ENCODE measurements at places on chromosomes 2 and 18. TPM values are rescaled to one million over a fixed set of nuclear protein-coding genes. Genes with fewer than 3 reads are reported as not detected.
A peak's percentile ranks its signal among the peaks of the same experiment; 100 is the strongest.

DNA sequence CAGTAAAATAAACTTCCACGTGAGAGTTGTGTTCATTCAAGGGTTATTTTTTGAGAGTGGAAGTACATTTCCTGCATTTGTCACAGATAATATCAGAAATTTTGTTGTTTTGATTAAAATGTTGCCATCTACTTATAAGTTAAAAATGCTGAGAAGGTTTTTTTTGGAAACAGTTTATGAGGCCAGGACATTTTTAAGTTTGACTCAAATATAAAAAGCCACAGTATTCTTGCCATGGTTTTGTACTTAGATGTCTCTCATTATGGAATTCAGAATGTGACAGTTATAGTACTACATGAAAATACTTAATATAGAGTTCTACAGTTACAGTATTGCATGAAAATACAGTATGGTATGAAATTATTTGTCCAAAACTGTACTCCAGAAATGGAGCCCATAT is 44.1 kb downstream of the PDK1 start:
- peaks cover 15% of the 10 kb centered on the region for H3K36me3 ChIP-seq
- H3K4me3 ChIP-seq = no peak overlapping the region
- no peak for DNase-seq
- H3K27ac ChIP-seq = peak overlapping the region; percentile 76
- peaks cover 38% of the 10 kb centered on the region for H3K4me1 ChIP-seq
- H3K27me3 ChIP-seq = no peaks in the 10 kb centered on the region

- DNase-seq = no peak
- no peak overlapping the region for H3K4me3 ChIP-seq
- no peaks in the 10 kb centered on the region for H3K36me3 ChIP-seq
- no peaks in the 10 kb centered on the region for H3K4me1 ChIP-seq
These were observed 63.7 kb downstream of the EIPR1 start for GRCh38 chr2:3313781-3314375.

DNA sequence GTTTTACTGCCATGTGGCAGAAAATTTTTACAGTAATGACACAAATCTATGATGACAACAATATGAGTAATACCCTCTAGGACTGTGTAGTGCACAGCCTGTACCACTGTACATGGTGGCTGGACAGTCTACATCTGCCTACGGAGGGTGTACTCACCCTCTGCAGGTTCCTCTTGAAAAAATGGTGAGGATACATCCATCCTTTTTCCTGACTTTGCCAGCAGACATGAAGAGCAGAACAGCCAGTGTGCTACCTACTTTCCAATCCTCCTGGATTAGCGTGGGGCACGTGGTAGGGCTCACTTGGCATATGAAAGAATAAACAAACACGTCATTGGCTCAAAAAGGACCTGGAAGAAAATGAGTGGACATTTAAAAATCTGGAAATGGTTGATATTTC is 62.6 kb downstream of the TRPM8 start:
- H3K4me3 ChIP-seq = no peak overlapping the region
- peaks cover 47% of the 10 kb centered on the region for H3K4me1 ChIP-seq
- H3K27ac ChIP-seq = no peak overlapping the region
- H3K36me3 ChIP-seq = no peaks in the 10 kb centered on the region
- no peaks in the 10 kb centered on the region for H3K27me3 ChIP-seq
- DNase-seq = no peak

DNA sequence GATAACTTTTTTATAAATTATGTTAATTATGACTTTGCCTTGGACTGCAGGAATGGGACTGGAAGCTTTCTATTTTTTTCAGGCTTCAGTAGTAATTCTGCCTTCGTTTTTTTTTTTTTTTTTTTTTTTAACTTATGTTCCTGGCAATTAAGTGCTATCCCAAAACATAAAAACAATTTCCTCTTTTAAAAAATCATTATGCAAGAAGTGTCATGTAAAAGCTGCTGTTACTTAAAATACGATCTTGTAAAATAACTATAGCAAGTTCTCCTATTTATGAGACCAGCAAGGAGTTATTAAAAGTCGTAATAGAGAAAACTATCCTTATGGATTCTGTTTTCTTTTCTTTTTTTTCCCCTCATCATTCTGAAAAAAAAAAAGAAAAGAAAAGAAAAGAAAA is 301.6 kb upstream of the FBXO11 start:
- no peak for DNase-seq
- no peak overlapping the region for H3K4me3 ChIP-seq
- no peaks in the 10 kb centered on the region for H3K27me3 ChIP-seq
- no peaks in the 10 kb centered on the region for H3K36me3 ChIP-seq
- peaks cover 14% of the 10 kb centered on the region for H3K4me1 ChIP-seq
- H3K27ac ChIP-seq = no peak overlapping the region

DNA sequence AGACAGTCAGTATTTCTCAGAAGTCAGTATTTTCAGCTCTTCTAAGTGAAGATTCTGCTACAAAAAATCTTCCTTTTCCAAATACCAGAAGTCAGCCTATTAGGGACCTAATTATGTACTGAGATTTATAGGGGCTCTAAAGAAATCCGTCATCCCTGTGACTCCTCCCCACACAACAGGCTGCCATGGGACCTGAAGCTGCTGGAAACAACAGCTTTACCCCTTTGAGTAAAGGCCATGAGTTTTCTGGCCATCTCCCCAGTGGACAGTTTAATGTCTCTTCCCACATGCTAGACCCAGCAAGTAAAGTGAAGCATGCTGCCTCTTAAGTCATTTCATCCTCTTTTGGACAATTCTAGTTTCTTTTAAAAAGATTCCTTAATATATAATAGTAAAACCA is 255.7 kb upstream of the ACVR2A start:
- no peak overlapping the region for H3K4me3 ChIP-seq
- peaks cover 5% of the 10 kb centered on the region for H3K27me3 ChIP-seq
- H3K36me3 ChIP-seq = peaks cover 3% of the 10 kb centered on the region
- no peak overlapping the region for H3K27ac ChIP-seq
- DNase-seq = no peak

GRCh38 chr2:120525056-120526046 is 179.4 kb downstream of the INHBB start:
- DNase-seq = peak; percentile 79
- H3K4me3 ChIP-seq = no peak overlapping the region
- H3K36me3 ChIP-seq = no peaks in the 10 kb centered on the region
- peaks cover 24% of the 10 kb centered on the region for H3K4me1 ChIP-seq
- peaks cover 22% of the 10 kb centered on the region for H3K27me3 ChIP-seq
- H3K27ac ChIP-seq = no peak overlapping the region

DNA sequence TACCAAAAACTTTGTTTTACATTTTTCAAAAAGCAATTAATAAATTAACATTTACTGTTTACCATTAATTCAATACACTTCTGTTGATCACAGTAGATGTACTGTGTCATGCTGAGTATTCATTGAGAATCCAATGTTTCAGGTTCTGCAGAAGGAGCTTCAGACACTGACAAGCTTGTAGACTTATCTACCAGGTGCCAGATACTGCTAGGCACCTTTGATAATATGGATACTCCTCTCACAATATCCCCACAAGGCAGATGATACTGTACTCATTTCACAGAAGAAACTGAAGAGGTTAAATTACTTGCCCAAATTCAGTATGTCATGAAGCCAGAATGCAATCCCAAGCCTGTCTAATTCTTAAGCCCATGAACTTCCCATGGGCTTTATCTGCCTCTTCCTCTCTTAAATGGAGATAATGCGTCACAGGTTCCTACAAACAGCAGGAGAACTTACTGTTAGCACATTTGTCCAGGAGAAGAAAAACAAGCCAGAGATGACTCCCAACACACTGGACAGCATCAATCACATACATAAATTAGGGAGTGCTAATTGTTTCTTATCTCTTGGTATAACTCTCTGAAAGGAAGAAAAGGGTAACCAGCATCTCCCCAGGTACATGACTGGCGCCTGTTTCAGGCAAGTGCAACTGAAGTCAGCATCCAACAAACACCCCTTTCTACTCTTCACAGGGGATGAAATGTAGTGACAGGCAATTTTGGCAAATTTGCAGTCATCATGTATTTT is 27.4 kb downstream of the ITSN2 start:
- H3K27ac ChIP-seq = no peak overlapping the region
- H3K4me1 ChIP-seq = peaks cover 27% of the 10 kb centered on the region
- no peaks in the 10 kb centered on the region for H3K36me3 ChIP-seq
- H3K4me3 ChIP-seq = no peak overlapping the region
- no peaks in the 10 kb centered on the region for H3K27me3 ChIP-seq

- no peak for DNase-seq
- peaks cover 20% of the 10 kb centered on the region for H3K4me1 ChIP-seq
- no peaks in the 10 kb centered on the region for H3K36me3 ChIP-seq
- H3K27me3 ChIP-seq = no peaks in the 10 kb centered on the region
- peak overlapping the region; percentile 33 for H3K4me3 ChIP-seq
These were observed 36.8 kb upstream of the SEMA4C start for GRCh38 chr2:96906729-96907114.

GRCh38 chr2:23448906-23449305 is 63.9 kb downstream of the KLHL29 start:
- H3K36me3 ChIP-seq = no peaks in the 10 kb centered on the region
- H3K4me3 ChIP-seq = no peak overlapping the region
- no peaks in the 10 kb centered on the region for H3K27me3 ChIP-seq
- no peak for DNase-seq
- H3K4me1 ChIP-seq = peaks cover 30% of the 10 kb centered on the region

- no peaks in the 10 kb centered on the region for H3K36me3 ChIP-seq
- H3K27me3 ChIP-seq = no peaks in the 10 kb centered on the region
- peak overlapping the region; percentile 76 for H3K27ac ChIP-seq
- H3K4me3 ChIP-seq = no peak overlapping the region
- H3K4me1 ChIP-seq = peaks cover 20% of the 10 kb centered on the region
- DNase-seq = no peak
These were observed 52.9 kb upstream of the PARD3B start for GRCh38 chr2:204492417-204492816.

DNA sequence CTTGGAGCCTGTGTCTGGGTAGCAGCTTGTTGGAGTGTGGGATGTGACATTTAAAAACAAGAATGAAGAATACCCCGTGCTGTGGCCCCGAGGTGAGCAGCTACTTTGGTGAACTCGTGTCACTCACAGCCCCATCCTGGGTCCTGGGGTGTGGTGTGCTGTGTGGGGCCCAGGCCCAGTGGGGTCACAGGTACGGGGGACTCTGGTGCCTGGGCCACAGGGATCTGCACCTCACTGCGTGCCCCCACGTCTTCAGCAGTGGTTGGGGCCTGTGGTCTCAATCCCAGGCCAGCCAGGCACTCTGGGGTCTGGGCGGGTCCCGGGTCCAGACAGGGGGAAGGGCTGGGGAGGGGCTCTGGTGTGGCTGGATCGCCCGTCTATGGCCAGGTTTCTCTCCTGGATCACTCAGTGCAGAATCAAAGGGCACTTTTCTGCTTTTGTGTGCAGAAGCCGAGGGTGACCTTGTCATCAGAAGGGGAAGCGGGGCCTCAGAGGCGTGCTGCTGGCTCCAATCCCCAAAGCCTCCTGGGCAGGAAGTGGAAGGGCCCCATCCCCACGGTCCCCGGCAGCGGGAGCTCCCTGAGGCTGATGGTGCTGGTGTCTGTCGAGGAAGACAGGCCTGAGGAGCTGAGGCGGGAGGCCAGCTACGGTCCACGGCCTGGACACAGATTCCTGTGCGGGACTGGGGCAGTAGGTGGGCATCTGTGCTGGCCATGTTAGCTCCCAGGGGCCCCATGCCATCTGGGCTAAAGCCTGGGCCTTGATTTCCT is 1.4 kb downstream of the GPR35 start:
- peak; percentile 88 for DNase-seq
- H3K4me1 ChIP-seq = peaks cover 3% of the 10 kb centered on the region
- H3K36me3 ChIP-seq = no peaks in the 10 kb centered on the region

GRCh38 chr2:166643980-166644379 is 149.9 kb upstream of the SCN7A start:
- DNase-seq = no peak
- H3K27me3 ChIP-seq = no peaks in the 10 kb centered on the region
- H3K4me3 ChIP-seq = no peak overlapping the region
- no peaks in the 10 kb centered on the region for H3K4me1 ChIP-seq

DNA sequence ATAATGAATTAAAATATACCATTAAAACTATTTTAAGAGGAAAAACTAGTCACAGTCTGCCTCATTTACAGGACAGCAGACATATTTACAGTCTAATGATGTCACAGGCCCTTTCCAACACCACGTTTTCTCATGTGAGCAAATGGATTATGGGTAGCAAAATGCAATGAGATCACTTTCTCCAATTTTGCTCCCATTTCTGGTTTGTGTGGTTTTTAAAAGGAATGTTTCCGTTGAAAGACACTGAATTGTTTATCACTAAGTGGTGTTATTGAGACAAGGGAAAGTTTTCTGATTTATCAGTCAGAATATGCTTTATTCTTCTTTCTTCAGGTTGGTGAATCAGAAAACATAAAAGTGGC is 11.4 kb upstream of the NR4A2 start:
- no peak for DNase-seq
- H3K4me1 ChIP-seq = peaks cover 12% of the 10 kb centered on the region
- no peak overlapping the region for H3K4me3 ChIP-seq
- no peaks in the 10 kb centered on the region for H3K27me3 ChIP-seq
- H3K27ac ChIP-seq = no peak overlapping the region

DNA sequence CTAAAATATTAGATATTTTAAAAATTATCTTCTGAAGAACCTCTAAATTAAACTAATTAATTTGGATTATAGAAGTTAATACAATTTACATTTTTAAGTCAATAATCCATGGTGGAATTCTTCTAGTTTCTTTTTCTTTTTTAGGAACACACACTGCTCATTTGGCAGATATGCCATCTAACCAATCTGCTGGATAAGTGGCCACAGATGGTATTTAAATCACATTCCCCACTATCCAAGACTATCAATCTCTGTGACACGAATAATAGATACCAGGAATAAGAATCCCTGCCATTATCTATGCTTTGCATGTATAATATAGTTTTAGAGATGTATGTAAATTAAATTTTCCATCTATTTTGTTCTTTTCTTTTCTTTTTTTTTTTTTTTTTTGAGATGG is 58.5 kb downstream of the CABYR start:
- no peak for DNase-seq
- H3K4me3 ChIP-seq = no peak overlapping the region
- H3K36me3 ChIP-seq = peaks cover 3% of the 10 kb centered on the region
- H3K4me1 ChIP-seq = peaks cover 20% of the 10 kb centered on the region
- no peak overlapping the region for H3K27ac ChIP-seq
- no peaks in the 10 kb centered on the region for H3K27me3 ChIP-seq

- H3K27ac ChIP-seq = no peak overlapping the region
- peaks cover 6% of the 10 kb centered on the region for H3K27me3 ChIP-seq
- H3K4me3 ChIP-seq = no peak overlapping the region
- no peaks in the 10 kb centered on the region for H3K36me3 ChIP-seq
- DNase-seq = no peak
These were observed 50.5 kb upstream of the CHMP1B start for GRCh38 chr18:11800566-11801334.

Gene HOXD8
- total RNA-seq = not detected

Gene RGPD3
- total RNA-seq = not detected

Gene GDF7
- 10.9 TPM for total RNA-seq

Gene TUBA3D
- not detected for total RNA-seq

Gene FBLN7
- 0.77 TPM for total RNA-seq

Measured in chondrocyte (in vitro differentiated cells).